ENCODE measurements at places on chromosomes 4 and X. TPM values are rescaled to one million over a fixed set of nuclear protein-coding genes. Genes with fewer than 3 reads are reported as not detected.

- no peak for DNase-seq
These were observed 41.4 kb upstream of the SPIN2A start for GRCh38 chrX:57178605-57179004.

GRCh38 chr4:52196606-52197130 is 145.6 kb downstream of the SPATA18 start:
- no peak for DNase-seq

DNA sequence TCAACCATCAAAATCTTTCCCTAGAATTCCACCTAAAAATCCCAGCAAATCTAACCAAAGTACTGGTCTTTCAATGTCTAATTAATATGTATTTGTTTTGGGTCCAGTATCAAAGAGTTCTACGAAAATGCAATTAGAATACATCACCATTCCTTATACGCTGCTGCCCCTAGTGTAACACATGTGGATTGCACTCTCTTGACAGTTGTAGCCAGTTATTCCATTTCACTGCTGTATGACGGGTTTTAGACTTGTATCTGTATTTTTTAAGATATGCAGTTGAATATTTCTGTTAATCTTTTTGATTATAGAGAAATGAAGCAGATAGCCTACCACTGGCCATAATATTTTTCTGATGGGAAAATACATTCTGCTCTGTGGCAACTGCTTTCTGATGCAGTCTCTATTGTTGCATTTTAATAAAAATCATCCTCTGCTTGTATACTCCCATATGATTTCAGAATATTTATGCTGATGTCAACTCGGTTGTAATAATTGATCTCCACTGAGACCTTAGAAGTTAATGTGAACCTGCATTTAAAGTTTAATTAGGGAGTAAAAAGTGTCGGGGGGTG is 17.1 kb upstream of the PAGE2B start:
- DNase-seq = no peak

GRCh38 chrX:47168495-47169073 is 23.6 kb downstream of the RBM10 start:
- DNase-seq = no peak

DNA sequence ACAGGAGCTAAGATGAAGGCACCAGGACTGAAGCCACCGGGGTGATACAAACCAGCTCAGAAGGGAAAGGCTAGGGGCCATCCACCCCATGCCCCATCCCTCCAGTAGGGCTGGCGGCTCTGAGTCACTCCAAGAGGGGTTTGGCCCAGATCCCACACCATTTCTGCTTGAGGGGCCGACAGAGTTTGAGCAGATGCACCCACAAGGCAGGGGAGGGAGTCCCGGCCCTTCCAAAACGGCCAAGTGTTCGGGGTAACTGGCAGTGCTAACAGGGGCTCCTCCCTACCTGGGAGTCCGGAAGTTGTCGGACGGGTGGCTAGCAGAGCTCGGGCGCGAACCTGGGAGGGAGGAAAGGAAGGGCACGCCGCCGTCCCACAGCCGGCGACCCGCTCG is 412 bp downstream of the SLC10A3 start:
- DNase-seq = no peak

DNA sequence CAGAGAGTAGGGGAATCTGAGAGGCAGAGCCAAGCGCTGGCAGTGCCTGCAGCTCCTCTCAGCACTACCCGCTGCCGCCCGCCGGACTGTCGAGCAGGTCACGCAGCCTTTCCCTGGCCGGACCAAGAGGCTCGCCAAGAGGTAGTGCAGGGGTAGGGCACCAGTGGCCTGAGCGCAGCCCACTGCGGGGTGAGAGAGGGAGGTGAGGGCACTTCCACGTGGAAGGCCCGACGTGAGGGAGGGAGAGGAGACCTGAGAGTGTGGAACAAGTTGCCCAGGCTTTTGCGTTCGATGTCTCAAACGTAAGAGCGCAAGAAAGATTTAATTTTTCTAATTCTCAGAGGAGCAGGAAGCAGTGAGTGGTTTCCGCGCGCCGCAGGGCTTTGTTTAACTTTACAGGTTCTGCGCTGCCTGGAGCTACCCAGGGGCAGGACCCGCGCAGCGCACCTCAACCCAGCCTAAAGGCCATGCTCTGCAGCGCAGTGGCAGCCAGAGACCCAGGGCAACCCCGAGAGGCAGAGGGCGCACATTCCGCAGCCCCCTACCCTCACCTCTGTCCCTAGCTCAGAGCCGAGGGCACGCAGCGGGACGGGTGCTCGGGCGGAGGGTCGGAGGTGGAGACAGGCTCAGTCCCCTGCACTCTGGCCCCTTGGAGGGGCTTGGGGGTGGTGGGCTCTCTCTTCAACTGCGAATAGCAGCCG is 14.9 kb downstream of the ARHGAP36 start:
- no peak for DNase-seq

GRCh38 chr4:41734371-41734770 is 14.2 kb downstream of the PHOX2B start:
- no peak for DNase-seq

GRCh38 chrX:13669246-13669737 is 16.4 kb downstream of the TCEANC start:
- DNase-seq = no peak

DNA sequence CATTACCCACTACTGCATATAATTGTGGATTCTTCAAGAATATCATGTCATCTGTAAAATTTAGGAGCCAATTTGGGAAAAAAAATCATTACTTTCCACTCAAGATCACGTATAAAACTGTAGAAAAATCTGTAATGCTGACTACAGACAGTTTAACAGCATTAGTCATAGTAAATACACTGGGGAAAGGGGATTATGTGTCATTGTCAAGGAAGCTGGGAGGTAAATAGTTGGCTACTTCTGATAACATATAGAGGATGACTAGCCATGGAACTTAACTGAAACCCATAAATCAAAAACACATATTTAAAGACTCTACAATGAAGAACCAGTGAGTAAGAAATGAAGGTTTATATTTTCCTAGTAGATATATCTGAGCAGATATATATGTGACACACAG is 1666.4 kb upstream of the IGFBP7 start:
- DNase-seq = no peak

- DNase-seq = no peak
These were observed 215.3 kb upstream of the TTC29 start for GRCh38 chr4:147160908-147161513.

DNA sequence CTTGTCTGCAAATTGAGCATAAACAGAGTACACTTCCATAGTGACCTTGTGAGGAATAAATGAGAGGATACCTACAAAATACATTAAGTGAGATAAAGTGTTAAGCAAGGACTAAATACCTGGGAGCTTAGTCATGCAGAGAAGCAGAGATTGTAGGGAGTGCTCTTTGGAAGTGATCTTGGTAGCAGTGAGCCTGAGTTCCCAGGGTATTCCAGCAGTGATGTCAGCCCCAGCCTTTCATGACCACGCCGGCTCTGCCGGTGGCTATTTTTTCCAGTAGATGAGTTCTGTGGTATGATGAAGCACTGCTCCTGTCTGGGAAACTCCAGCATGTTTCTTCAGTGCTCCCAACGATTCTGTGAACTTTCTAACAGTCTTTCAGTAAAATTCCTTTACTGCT is 391.5 kb upstream of the IGFBP7 start:
- DNase-seq = peak; percentile 12

- DNase-seq = no peak
These were observed 96.5 kb downstream of the HDAC8 start for GRCh38 chrX:72475952-72476668.

- peak; percentile 16 for DNase-seq
These were observed 3.2 kb downstream of the GBA3 start for GRCh38 chr4:22695917-22696316.

- DNase-seq = no peak
These were observed 42.5 kb upstream of the CBR4 start for GRCh38 chr4:169052594-169052945.

DNA sequence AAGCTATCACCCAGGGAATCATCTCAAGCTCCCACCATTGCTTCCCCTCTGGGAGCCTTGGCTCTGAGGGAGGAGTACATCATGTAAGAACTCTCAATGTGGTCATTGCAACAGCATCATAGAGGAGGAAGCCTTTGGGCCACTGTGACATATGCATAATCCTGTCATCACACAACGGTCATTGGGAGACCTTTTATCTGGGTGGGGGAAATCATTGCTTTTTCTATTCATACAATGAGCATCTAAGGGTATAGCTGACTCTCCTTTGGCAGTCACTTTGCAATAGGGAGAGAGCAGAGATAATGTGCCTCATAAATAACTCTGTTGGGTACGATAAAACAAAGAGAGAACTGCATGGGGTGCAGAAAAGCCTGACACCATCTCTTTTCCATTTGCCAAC is 155.2 kb upstream of the KCNIP4 start:
- no peak for DNase-seq

- DNase-seq = no peak
These were observed 177.0 kb downstream of the TENM3 start for GRCh38 chr4:182420189-182420588.

DNA sequence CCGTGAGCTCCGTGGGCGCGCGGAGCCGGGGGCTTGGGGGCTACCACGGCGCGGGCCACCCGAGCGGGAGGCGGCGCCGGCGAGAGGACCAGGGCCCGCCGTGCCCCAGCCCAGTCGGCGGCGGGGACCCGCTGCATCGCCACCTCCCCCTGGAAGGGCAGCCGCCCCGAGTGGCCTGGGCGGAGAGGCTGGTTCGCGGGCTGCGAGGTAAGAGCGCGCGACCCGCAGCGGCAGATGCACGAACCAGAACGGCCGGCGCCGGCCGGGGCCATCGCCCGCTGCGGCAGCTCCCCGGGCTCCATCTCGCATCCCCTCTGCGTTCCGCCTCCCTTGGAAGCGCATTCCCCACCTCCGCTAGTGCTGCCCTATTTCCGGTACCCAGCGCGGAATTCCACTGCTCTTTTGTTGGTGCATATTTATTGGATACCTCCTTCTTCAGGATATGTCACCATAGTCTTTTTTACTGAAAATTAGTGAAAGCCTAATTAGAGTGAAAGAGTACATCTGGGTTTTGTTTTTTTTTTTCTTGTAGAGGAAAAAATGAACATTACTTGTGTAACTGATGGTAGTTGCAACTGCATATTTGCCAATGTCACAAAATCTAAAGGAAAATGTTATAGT is 797 bp downstream of the PKD2 start:
- DNase-seq = no peak

SHISA3 gene
- polyA plus RNA-seq = 111 TPM

FGFRL1 gene
- polyA plus RNA-seq = 43.3 TPM

IDH3G gene
- polyA plus RNA-seq = 69.9 TPM

HELT gene
- polyA plus RNA-seq = not detected

DMP1 gene
- 0.04 TPM for polyA plus RNA-seq

NUDT6 gene
- 13.7 TPM for polyA plus RNA-seq

ACTRT1 gene
- not detected for polyA plus RNA-seq

ENPEP gene
- 194 TPM for polyA plus RNA-seq

RENBP gene
- 28.4 TPM for polyA plus RNA-seq

GPR50 gene
- polyA plus RNA-seq = not detected

CXorf65 gene
- not detected for polyA plus RNA-seq

PIR gene
- polyA plus RNA-seq = 3.9 TPM

FATE1 gene
- polyA plus RNA-seq = 0.57 TPM

HDX gene
- polyA plus RNA-seq = 8.2 TPM

RASSF6 gene
- polyA plus RNA-seq = 4.7 TPM

NHS gene
- 21.9 TPM for polyA plus RNA-seq

KLF3 gene
- polyA plus RNA-seq = 67.6 TPM

F8A2 gene
- not detected for polyA plus RNA-seq

Data from renal cortex interstitium (tissue), 15 donors.